ENCODE measurements at places on chromosomes 3 and 15.

- no peak for DNase-seq
These were observed 349.8 kb upstream of the TPRG1 start for GRCh38 chr3:188822004-188822403.

GRCh38 chr15:72515591-72516389 lies 41.7 kb downstream of the ARIH1 start:
- no peak for DNase-seq

- DNase-seq, result no peak
These were observed 1.8 kb downstream of the GASK1A start for GRCh38 chr3:42980909-42981308.

DNA sequence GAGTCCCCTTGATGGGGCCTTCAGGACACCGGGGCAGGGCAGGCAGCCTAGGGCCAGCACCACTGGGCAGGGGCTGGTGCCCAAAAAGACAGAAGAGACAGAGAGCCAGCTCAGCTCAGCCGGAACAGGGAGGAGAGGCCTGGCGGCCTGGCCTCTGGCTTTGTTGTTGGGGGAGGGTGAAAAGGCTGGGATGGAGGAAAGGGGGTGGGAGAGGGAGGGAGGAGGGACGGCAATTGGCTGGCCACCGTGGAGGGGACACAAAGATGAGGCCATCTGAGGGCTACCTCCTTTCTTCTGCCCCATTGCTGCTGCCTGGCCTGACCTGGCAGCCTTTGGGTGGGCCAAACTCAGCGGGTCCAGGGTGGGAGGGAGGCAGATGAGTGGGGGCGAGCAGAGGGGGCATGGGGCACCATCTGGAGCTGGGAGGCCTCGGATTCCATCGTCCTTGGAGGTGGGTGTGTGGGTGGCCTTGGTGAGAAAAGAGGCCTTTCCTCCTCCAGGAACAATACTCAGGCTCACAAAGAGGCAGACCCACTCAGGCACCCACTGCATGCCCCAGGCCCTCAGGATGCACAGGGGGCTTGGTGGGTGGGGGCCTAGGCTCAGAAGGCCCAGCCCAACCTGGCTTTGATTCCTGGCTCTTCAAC lies 9.3 kb downstream of the EFCC1 start:
- DNase-seq, result no peak

GRCh38 chr3:11563159-11563864 lies 80.4 kb downstream of the VGLL4 start:
- no peak for DNase-seq

Measured in forelimb muscle (tissue), 1 donor.